Stimulated activated CD8-positive, alpha-beta memory T cell treated with anti-CD3 and anti-CD28 coated beads, Interleukin-7, amount 100 ng/mL, for 4 hours (primary cell): ENCODE measurements at places on chromosomes 16 and 17.

- DNase-seq = no peak
Observed at GRCh38 chr16:17365211-17365541, 105.6 kb downstream of the XYLT1 start.

DNA sequence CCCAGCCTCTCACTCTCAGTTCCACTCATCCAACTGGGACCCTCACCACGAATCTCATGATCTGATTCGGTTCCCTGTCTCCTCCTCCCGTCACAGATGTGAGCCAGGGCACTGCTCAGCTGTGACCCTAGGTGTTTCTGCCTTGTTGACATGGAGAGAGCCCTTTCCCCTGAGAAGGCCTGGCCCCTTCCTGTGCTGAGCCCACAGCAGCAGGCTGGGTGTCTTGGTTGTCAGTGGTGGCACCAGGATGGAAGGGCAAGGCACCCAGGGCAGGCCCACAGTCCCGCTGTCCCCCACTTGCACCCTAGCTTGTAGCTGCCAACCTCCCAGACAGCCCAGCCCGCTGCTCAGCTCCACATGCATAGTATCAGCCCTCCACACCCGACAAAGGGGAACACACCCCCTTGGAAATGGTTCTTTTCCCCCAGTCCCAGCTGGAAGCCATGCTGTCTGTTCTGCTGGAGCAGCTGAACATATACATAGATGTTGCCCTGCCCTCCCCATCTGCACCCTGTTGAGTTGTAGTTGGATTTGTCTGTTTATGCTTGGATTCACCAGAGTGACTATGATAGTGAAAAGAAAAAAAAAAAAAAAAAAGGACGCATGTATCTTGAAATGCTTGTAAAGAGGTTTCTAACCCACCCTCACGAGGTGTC, 26.6 kb downstream of the STH start:
- DNase-seq = no peak

GRCh38 chr17:32161506-32162365, 19.4 kb downstream of the RHOT1 start:
- no peak for DNase-seq

GRCh38 chr17:11039342-11039741, 201.5 kb upstream of the PIRT start:
- no peak for DNase-seq

- no peak for DNase-seq
Observed at GRCh38 chr16:15966836-15967546, 17.6 kb downstream of the ABCC1 start.

- DNase-seq = no peak
Observed at GRCh38 chr16:30179195-30179594, 4.2 kb upstream of the CORO1A start.

GRCh38 chr16:79484237-79484636, 116.3 kb downstream of the MAF start:
- DNase-seq = no peak

GRCh38 chr17:72724267-72724666, 368.2 kb downstream of the SLC39A11 start:
- DNase-seq = no peak

GRCh38 chr17:80187515-80187941, 17.7 kb downstream of the CARD14 start:
- no peak for DNase-seq

GRCh38 chr17:28499364-28499664, 6.8 kb upstream of the FOXN1 start:
- no peak for DNase-seq

GRCh38 chr17:80645706-80646325, 101.2 kb downstream of the RPTOR start:
- DNase-seq = no peak

DNA sequence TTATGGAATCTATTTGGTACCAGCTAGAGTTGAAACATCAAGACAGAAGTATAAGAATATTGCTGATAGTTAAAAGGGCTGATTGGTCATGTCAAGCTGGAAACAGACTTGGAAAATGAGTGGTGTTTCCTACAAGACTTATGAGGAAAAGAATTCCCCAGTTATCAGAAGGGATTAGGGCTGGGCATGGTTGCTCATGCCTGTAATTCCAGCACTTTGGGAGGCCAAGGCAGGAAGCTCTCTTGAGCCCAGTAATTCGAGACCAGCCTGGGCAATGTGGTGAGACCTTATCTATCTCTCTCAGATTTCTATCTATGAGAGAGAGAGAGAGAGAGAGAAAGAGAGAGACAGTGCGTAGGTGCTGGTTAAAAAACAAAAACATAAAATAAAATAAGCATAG, 139.5 kb upstream of the PMFBP1 start:
- no peak for DNase-seq

- DNase-seq = no peak
Observed at GRCh38 chr17:1123921-1124715, 55.7 kb downstream of the ABR start.

DNA sequence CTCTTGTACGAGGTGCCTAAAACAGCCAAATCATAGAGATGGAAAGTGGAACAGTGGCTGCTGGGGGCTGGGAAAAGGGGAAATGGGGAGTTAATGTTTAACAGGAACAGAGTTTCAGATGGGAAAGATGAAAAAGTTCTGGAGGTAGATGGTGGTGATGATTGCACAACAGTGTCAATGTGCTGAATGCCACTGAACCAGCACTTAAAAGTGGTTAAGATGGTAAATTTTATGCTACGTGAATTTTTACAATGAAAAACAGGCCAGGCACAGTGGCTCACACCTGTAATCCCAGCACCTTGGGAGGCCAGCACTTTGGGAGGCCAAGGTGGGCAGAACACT, 130.4 kb downstream of the C16orf78 start:
- DNase-seq = no peak

DNA sequence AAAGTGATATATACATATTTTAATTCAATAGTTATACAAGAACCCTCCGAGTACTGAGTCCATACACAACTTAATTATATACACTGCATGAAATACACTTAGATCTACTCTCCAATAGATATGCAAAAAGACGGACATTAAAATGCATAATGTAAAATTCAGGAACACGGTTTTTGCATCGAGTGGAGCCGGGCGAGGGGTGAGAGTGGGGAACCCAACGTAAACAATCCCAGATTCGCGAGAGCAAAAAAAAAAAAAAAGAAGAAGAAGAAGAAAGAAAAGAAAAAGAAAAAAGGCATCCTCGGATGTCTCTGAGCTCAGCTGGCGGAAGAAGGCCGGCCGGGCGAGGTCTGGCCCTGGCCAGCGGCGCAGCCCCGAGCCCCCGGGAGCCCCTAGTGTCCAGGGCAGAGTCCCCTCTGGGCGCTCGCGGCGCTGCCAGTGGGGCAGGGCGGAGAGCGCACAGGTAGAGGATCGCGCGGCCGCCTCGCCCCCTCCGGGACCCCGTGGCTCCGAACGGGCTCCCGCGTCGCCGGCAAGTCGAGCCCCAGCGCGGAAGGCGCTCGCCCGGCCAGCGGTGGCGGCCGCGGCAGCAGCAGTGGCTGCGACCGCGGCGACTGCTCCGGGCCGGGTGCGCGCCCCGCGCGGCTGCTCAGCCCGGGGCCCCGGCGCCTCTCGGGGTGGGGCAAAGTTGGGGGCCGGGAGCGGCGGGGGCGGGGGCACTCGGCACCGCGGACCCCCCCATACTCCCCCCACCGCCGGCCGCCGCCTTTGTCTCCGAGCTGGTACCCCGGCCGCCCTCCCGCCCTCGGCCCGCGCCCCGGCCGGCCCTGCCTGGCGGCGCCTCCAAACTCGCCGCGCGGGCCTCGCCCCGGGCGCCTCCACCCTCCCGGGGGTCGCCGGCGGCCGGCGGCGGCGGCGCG, 9.6 kb upstream of the ZFHX3 start:
- no peak for DNase-seq

DNA sequence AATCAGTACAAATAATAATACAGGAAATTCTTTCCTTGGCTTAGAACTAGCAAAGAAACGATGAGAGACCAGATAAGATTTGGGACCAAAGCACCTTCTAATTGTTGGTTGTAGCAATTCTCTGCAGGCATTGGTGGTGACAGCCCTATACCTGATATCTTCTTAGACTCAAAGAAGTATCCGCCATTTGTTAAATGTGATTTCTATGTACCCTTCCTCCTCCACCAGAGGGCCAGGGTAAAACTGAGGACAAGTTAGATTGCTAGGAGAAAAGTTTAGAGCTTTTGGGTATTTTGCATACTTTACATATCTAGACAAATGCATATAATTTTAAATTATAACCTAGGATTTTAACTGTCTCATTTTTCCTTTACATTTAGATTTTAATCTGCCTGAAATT, 304.3 kb downstream of the HS3ST4 start:
- DNase-seq = no peak

DNA sequence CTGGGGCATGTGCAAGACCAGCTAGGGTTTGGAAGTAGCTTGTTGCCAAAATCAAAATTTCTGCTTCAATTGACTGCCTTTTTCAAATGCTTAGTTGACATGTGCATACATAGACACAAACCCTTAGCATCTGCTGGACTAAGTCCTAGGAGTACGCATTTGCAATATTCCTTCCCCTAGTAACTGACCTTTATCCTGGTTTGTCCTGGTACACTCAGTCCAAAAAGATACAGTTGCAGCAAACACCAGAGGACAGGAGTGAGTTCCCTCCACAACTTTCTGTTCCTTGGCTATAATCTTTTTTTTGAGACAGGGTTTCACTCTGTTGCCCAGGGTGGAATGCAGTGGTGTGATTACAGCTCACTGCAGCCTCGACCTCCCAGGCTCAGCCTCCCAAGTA, 290.2 kb upstream of the ERCC4 start:
- DNase-seq = no peak

- no peak for DNase-seq
Observed at GRCh38 chr17:40953881-40954280, 12.9 kb downstream of the KRT39 start.

GRCh38 chr16:24741862-24742261, 12.4 kb downstream of the TNRC6A start:
- no peak for DNase-seq

DNA sequence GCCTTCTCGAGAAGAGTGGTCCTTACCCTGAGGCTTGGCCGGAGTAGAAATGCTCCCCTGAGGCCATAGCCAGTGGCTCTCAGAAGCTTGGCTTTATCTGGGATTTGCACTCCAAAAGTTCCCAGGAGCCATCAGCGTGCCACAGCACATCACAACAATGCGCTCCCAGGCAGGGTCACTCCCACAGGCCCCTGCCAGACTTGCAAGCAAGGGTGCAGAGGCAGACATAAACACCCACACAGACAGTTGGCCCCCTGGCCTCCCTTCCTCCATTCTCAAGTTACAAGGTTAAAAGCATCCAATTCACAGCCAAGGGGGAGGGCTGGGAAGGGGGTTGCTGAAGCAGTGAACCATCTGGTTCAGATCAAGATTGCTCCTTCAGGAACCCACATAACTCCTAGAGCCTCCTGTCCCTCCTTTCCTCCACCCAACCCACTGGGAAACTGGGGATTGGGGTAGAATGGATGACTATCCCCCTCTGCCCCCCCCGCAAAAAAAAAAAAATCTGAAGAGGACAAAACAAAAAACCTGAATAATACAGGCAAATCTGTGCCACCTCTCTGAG, 1.8 kb downstream of the ST3GAL2 start:
- no peak for DNase-seq

DNA sequence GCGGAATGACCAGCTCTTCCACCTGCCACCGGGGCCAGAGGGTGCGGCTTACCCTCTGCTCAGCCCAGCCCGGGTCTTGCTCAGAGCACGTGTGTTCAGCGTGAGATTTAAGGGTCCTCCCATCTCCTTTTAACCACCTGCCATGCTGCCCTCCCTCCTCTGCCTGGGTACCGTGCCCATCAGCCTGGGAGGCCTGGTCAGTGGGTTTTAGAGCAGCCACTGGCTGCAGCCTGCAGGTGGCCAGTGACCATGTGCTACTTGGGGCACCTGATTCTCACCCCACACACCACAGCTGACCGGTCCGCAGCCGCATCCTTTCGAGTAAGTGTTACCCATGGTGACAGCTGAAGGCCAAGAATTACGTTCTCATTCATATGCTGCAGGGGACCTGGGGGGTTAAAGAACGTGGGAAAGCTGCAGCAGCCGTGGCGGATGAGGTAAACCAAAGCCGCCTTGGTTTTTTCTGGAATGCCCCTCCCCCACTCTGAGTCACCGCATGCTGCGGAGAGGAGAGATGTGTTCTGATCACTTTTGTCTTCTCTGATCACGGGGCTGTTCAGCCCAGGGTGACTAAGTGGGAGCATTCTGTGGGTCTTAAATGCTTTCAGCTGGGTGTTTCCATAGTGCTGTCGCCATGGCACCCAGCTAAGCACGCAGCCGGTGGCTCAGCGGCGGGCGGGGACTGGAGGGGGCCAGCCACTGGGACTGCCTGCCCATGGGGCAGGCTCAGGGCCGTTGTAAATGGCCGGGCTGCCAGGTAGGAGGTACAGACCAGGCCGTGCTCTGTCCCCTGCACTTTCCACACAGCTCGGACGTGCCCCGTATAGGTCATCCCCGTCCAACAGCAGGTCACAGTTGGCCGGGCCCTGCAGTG, 59.8 kb downstream of the BAIAP2 start:
- peak; percentile 91 for DNase-seq

- no peak for DNase-seq
Observed at GRCh38 chr17:78767806-78768205, 14.3 kb downstream of the CYTH1 start.

- no peak for DNase-seq
Observed at GRCh38 chr17:50861822-50862528, 4.2 kb downstream of the TOB1 start.

- DNase-seq = no peak
Observed at GRCh38 chr17:82097184-82097918, 685 bp downstream of the FASN start.

DNA sequence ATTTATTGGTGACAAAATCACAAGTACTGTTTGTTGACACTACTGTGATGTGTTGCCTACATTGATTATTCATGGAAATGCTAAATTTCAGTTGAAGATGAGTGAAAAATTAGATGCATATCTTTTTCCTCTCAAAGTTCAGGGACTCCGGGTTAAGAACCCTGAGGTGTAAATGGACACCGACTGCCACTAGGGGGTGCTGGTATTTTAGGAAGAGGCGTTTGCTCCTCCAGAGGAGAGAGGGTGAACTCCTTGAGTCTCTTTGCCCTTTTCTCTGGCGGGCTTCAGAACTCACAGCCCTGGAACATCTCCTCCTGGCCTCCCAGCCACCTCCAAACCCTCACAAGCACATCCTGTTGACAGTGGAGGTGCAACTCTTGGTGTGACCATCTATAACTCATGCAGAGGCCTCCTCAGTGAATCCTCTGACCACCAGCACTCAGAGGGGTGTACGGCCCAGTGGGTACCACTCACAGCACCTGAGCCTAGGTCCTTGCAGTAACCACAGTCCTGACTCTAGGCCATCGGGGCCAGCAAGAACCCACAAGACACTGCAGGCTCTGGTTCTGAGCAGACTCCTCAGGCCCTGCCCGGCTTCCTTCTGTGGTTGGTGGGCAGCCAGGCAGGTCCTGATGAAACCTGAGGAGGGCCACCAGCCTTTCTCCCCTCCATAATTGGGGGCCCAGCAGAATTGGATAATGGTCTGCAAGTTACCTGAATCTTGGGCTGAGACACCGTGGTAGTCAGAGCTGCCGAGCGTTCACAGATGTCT, 26.2 kb upstream of the PIK3R5 start:
- peak; percentile 47 for DNase-seq

DNA sequence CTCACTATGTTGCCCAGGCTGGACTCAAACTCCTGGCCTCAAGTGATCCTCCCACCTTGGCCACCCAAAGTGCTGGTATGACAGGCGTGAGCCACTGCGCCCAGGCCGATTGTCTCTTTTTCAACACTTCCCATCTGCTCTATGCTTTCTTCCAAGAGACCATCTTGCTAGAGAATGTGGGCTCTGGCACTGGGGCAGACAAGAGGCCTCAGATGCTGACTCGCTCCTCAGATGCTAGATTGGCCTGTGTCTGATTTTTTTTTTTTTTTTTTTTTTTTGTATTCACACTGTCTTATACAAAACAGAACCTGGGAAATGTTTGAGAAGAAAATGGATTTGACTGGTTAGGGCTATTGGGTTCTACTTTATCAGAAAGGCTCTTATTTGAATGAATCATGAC, 58.2 kb downstream of the CYB5D2 start:
- no peak for DNase-seq
